ENCODE measurements at places on chromosomes 3 and 15.

DNA sequence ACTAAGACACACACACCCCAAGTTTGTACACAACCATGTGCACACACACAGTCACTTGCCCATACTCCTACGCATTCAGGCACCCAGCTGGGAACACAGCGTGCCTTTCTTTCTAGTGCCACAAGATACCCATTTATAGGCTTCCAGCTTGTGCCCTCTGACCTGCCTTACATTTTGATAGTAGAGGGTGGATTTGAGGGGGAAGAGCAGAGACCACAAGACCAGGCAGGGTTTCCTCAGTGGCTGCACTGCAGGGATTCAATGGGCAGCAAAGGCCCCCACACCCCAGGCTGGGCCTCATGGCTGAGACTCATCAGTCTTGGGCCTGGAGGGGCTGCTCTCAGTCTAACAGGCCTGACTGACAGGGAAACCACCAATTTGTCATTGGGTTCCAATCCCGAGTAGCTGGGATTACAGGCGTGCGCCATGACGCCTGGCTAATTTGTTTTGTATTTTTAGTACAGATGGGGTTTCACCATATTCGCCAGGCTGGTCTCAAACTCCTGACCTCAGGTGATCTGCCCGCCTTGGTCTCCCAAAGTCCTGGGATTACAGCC lies 18.8 kb upstream of the ANKDD1A start:
- DNase-seq: no peak

DNA sequence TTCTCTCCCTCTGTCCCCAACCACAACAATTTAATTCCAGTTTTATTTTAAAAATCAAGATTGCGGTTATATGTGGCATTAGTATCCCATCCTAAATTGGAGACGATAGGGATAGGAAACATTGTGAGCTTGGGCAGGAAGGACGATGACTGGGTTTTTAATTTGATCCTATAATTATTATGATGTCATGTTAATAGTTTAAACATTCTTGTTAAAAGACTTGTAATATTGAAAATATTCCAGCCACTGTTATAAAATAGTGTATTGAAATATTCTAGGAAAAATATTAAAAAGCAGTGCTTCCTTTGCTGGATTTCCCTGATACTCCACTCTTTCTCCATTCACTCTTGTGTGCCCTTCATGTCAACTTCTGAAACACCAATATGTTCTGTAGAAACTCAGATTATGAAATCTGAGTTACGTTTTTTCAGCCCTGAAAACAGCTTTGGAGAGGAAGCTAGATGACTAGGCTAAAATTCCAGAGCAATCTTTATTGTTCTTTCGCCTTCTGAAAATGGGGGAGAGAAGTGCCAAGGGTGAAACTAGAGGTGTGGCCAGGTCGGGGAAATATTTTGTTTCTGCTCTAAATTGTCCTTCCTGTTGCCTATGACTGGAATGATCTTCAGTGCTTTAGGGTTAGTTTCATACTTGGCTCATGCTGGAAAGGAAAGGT lies 46.1 kb upstream of the MAP3K13 start:
- peak; percentile 85 for DNase-seq

- DNase-seq: peak; percentile 72
Measured at GRCh38 chr3:10371167-10371566, 50.3 kb upstream of the SEC13 start.

GRCh38 chr3:169660709-169661360 lies 2.7 kb downstream of the MECOM start:
- DNase-seq: no peak

- no peak for DNase-seq
Measured at GRCh38 chr3:196192524-196193051, 18.6 kb downstream of the ZDHHC19 start.

DNA sequence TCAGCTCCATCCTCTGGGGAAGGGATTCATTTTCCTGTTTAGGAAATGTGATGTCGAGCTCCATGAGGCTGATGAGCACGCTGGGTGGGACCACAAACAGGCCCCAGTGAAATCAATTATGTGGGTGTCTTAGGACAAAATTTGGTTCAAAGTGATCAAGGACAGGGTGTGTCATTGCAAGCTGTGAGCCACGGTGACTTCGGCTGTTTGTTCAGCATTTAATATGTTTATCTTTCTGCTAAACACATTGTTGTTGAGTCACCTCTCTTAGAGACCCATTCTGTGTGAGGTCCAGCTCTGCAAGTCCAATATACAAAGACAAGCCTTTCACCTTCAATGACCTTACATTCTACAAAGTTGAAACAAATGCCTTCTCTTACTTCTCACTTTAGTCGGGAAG lies 41.3 kb downstream of the SSR3 start:
- DNase-seq: no peak

- DNase-seq: no peak
Measured at GRCh38 chr3:170010498-170010897, 27.3 kb upstream of the GPR160 start.
